ENCODE measurements at places on chromosomes 4 and X.

DNA sequence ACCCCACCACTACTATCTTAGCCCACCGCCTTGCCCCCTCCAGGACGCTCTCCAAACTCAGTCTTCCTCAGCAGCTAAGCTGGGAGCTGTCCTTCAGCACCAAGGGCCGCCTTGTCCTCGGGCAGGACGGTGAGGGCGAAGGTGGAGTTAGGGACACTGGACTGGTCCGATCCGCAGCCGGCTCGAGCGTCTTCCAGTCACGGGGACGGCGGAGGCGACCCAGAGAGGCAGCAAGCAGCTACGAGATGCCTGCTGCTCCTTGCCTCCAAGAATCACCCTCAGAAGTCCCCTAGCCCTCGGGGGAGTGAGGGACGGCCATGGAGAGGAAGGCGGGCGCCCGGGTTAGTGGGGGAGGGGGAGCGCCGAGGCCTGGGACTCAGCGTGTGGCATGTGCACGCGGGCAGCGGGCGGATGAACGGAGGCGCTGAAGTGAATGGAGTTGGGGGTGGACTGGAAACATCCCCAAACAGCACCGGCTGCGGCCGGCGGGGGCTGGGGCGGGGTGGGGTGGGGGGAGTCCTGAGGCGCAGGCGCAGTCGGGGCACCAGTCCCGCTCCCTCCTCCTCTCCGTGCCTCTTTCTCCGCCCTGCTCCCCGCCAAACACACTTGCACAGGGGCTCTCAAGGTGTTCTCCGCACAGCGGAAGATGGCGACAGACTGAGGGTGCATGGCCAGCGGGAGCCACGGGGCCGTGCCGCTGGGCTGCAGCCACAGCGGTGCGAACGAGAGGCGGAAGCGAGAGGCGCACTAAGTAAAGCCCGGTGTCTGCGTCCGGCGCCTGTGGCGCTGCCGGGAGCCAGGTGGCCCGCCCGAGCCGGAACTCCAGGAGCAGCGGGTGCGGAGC, at the start of gene NALF2:
NALF2 (plus strand) TSS at position 545 of the 844 bp plus-strand sequence. CDS start 957 bp downstream, outside the sequence.
- no peak for DNase-seq

GRCh38 chr4:76504613-76505465, 69.8 kb downstream of the SHROOM3 start:
- DNase-seq: peak; percentile 24

DNA sequence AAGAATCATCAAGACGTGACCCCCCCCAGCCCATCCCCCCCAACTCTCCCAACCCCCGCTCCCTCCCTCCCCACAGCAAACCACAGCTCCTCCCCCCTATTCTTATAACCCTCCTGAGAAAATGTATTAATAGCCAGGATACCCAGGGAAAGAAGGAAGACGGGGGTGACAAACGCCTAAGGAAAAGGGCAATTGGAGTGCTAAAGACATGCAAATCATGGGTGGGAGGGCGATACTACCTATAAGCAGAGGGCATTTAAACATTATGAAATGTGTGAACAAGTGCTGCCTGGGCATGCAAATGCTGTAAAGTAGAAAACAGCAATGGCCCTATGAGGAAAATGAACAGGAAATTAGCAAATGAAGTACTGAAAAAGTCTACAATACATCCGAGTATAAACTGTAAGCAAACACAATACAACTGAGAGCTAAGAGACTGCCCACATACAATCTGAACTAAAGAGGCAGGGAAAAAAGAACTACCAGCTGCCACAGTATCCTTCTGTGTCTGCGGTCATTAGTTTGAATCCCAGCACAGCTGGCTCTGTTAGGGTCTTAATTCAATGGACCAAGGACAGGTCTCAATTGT, 2.4 kb downstream of the CXXC4 start:
- no peak for DNase-seq

DNA sequence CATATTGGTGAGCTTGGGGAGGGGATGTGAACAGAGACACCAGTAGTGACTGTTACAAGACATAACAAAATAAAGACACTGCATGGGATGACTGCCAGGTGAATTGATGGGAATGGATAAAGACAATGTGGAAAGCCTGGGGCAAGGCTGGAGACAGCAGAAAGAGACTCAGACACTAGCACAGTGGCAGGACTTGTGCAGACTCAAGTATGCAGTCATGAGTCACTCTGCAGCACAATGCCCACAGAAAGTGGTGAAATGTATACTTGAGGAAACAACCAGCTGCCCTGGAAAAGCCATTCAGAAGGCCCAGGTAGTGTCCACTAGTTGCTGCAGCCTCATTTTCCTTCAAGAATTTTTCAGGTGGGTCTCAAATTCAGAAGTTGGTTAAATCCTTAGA, 452.3 kb downstream of the MID1IP1 start:
- DNase-seq: no peak

GRCh38 chrX:53732797-53733196, 46.3 kb upstream of the HUWE1 start:
- DNase-seq: no peak

DNA sequence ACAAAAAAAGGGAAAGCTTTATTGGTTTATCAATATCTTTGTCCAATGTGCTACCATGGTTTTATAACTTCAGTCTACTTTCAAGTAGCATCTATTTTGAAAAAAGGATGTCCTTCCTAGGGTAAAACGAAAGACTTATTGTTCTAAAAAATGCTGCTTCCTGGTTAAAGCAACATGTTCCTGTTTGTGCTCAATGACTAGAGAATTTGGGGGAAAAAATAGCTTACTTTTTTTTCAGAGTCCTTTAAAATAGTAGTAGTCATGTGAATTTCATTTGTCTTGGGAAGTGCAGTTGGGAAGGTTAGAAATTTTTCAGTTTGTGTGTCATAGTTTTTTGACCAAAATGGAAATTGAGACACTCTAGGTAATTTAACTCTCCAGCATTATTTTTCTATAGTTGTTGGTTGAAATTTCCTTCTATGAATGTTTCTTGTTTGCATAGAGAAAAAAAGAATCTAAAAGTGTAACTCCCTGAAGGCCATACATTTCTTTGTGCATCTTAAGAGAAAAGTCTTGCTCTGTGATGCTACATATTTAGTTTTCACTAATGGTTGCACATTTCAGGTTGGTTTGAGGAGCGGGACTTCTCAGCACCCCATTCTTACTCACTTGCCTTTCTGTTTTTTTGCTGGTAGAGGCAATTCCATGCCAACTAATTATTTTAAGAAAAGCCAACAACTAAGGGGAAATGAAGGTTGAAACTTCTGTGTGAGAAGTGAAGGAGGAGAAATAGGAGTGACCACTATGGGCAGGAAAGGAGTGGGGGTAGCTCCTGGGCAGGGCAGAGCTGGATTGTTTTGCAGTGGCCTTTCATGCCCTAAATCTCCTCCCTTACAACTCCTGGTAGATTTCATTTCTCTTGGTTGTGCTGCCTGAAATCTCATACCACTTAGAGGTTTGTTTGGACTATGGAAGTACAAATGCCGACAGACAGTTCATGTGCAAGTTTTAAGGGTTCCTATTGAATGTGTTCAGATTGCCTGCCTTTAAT, 76.4 kb downstream of the RAPGEF2 start:
- no peak for DNase-seq

DNA sequence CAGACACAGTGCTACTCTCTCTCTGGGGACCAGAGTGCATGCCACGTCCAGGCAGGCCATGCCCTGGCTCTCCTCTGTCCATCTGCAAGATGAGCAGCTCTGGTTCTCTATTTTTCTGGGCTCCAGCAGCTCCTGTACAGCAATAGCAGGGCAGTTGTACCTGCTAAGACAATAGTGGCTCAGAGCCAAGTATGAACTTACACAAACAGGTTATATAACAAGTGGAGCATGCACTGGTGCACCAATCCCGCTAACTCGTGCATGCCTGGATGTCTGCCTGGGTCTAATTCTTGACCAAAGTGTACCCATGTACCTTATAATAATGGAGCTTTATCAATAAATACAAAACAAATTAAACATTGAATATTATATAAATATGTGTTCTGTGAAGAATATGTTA, 392.3 kb downstream of the CENPC start:
- DNase-seq: no peak

GRCh38 chr4:153518001-153518400, 51.8 kb downstream of the TMEM131L start:
- no peak for DNase-seq

DNA sequence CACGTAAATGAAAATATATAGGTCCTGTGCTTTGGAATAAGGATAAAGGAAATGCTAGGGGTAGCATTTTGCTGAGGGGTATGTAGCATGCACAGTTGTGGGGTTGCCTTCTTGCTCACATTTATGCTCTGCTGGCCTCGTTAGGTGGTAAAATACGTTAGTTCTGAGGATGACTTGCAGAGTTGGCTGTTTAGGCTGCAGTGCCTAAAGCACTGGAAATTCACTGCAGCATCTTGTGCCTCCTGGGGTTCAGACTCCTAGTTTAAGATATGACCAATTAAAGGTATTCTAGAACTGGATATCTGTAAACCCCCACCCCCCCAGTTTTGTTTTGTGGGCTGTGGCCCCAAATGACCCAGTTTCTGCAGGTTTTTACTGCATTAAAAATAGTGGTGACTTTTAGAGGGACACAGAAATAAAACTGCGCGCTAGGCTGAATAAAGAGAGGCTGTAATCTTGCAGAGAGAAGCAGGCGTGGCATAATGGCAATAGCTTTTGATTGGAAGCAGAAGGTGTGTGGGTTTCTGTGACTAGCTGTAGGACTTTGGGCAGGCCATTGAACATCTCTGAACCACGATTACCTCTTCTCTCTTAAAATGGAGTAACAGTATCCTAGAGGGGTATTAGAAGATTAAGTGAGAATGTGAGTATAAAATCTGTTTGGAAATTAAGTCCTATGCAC, 79.3 kb downstream of the REPS2 start:
- DNase-seq: no peak

DNA sequence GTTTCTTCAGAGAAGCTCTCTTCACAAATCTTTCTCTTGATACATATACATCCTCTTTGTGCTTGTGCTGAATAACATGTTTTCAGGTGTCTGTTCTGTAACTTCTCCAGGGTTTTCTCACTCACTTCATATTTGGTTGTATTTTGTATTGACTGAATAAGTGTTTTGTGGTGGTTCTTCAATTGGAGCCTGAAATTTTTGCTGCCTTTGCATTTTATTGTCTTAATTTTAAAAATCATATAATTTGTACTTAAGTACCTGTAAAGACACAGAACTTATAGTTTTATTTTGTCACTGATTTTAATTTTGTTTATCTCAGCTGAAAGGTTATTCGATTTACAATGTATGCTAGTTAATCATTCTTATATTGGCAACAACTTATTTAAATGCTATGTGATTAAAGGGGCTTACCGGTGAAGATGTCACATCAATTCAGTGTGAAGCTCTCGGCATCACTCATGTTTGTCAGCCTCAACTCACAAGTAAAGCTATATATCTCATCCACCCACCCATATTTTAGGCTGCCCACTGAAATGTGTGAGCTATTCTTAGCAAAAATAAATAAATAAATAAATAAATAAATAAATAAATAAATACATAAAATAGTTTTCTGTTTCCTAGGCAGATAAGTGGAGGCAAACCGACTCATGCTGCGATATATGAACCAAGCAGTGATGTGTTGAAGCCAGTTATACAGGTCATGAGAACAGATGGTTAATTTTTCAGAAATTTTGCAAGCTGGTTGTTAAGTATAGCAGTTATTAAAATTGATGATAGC, 76.4 kb upstream of the FSTL5 start:
- no peak for DNase-seq

DNA sequence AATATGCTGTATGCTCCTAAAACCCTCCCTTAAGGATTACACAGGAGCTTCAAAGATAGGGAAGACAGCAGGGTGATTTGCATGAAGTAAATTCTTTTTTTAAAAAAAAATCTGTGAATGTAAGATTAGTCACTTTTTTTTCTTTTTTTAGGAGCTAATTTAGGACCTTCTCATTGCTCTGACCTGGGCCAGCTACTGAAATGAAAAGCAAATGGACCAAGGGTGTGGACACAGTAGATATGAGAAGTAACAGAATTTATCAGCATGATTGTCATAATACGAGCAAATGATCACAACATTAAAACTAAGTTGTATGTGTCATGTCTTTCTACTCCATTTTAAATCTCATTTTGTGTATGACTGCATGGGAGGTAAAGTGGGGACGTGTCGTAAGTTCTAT, 6.6 kb upstream of the FGF5 start:
- no peak for DNase-seq

DNA sequence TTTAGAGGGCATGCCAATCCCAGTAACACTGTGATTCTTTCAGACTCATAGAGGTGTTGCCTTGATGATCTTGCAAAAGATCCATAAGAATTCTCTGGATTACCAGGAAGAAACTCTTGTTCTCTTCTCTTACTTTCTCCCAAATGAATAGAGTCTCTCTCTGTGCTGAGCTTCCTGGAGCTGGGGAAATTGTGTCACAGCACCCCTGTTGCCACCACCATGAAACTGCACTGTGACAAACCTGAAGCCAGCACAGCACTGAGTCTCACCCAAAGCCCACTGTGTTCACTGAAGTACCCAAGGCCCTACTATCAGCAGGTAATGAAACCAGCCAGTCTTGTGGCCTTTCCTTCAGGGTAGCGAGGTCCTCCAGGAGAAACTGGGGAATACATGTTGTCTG, 332.7 kb upstream of the FGF16 start:
- DNase-seq: no peak

- DNase-seq: no peak
Measured at GRCh38 chrX:150361070-150361776, 1.9 kb upstream of the MAMLD1 start.

GRCh38 chr4:123120473-123120872, 198.1 kb upstream of the NUDT6 start:
- DNase-seq: peak; percentile 13

GRCh38 chrX:31649201-31649600, 577.4 kb upstream of the FTHL17 start:
- no peak for DNase-seq

DNA sequence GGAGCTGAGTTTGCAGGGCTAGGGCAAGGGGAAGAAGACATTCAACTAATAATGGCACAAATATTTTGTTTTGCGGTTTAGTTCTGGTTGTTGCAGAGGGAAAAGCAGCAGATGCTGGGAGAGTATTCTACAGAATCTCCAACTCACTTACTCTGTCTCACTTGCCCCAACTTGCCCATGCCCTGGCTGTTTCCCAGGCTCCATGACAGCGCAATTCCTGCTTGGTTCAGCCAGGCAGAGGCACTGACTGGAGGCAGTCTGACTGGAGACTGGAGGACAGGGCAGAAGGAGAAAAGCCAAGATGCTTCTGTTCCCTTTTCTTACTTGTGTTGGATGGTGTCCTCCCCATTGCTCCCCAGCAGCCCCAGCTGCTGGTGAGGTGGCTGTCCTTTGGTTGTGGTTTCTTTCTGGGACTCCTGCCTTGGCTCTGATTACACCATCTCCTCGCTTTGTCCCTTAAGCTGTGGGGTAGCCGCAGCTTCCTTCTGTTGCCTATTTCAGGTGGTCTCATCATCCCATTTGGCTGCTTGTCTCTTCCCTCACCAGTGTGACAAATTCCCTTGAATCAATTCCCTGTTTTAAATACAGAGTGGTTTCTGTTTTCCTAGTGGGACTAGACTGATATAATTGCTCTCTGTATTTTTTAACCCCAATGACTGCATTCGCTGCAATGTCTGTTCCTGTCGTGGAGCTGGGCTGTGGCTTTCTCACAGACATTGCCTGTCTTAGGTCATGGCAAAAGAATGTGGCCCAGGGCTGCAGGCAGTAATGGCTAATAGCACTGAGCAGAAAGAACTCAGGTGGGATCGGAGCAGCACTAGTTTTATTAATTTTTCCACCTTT, 24.2 kb upstream of the RASL11B start:
- DNase-seq: no peak

- peak; percentile 90 for DNase-seq
Measured at GRCh38 chr4:53908661-53909078, 155.7 kb downstream of the CHIC2 start.
